ENCODE measurements at places on chromosomes 6 and 20.

- no peak for DNase-seq
Observed at GRCh38 chr6:13593103-13593502, 18.7 kb downstream of the SIRT5 start.

- no peak for DNase-seq
Observed at GRCh38 chr6:7687145-7688111, 38.5 kb upstream of the BMP6 start.

DNA sequence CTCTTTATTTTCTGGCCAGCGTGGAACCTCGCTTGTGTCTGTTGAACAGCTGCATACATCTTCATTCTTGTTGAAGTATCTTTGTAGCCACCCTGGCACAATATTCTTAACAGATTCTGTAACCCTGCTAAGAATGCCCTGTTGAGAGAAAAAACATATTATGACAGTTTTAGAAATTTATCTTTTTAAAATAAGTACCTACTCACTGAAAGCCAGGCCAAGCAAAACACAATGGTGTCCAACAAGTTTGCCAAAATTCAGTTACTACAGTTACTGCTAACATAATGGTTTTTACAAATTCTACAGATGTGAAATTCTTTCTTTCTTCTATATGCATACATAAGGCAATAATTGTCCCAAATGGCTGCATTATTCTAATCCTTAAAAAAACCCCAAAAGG, 18.2 kb downstream of the NUP153 start:
- DNase-seq = no peak

DNA sequence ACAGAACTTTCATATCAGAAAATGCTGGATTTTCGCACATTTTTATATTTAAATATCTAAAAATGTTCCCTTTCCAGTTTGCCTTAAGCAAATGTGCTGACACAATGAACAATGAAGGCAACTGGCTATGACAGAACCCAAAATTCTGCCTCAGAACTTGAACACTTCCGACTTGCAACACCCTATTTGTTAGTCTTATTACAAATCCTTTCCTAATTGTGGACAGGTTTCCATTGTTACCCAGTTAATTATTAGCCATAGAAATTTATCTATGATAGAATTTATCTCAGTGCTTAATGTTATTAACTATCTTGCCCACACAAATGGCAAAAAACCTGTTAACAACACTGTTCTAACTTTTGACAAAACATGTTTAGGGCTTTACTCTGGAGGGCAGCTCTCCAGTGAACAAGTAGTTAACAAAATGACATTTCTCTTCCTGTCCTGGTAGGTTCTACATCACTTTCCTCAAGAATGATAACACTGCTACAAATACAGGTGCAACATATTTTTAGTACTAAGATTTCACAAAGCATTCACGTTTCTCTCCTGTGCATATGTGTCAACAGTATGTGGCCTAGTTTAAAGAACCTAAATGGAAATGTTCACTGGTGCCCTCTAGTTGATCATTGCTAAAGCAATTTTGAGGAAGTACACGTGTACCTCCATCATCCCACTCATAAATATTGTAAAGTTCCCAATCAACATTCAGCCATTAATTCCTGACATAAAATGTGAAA, 58.4 kb downstream of the HIVEP2 start:
- no peak for DNase-seq

DNA sequence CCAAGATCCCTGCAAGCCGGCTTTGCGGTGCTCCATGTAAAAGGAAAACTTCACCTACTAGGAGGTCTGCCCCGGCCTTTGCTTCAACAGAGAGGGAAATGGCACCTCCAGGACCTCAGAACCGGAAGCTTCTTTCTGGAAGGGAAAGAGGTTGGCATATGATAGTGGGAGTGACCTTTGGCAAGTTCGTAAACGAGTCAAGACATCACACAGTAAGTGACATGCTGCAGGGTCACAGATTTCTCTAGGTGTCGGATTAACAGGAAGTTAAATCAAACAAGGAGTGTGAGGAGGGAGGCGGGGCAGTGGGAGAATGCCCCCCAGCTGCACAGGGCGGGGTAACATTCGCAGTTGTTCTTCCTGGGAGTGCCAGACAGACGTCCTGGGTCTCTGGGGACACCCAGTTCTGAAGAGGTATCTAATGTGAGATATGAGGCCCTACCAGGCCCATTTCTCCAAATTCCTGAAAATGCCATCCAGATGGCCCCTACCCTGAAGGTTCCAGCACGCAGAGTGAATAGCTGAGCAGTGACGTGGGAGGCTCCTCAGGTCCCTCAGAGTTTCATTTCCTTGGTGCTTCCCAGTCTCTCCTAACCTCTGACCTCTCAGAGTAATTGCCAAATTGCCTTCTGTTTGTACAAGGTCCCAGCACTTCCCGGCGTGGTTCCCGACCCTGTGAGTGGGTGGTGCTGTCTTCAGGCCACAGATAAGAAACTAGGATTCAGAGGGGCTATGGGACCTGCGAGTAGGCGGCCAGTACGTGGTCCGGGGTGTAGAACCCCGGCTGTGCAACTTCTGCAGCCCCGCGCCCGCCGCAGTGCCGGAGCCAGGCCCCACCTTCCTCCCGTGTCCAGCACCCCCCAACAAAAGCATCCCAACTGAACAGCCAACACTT, 1.9 kb downstream of the RRBP1 start:
- DNase-seq = no peak

GRCh38 chr6:18513253-18513798, 126.2 kb downstream of the RNF144B start:
- DNase-seq = no peak

DNA sequence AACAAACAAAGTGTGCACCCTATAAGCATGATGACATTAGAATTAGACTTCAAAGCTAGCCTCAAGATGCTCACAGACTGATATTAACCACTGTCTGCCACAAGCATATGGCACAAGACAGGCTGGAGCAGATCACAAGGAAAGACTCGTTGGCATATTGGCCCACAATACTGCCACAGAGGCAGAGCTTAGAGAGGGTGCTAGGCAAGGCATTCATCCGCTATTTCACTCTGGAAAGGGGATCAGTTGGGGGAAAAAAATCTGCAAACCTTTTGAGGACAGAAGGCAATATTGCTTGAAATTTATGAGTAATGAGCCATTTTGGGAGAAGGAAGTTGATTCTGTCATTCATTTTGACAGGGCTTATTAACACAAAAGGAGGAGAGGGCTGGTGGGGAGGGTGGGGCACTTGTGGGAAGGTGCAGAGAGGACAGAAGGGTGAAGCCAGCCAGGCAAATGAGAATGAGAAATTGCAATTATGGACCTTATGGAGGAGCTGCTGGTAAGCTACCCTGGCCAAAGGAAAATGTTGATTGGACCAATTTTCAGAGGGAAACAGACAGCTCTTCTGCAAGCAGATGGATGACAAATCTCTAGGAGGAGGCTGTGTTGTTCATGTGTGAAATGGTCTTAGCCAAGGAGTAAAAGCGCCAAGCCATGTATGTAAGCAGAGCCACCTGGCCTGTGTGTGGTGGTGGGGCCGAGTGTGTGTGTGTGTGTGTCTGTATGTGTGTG, 187.7 kb downstream of the GMPR start:
- DNase-seq = no peak

DNA sequence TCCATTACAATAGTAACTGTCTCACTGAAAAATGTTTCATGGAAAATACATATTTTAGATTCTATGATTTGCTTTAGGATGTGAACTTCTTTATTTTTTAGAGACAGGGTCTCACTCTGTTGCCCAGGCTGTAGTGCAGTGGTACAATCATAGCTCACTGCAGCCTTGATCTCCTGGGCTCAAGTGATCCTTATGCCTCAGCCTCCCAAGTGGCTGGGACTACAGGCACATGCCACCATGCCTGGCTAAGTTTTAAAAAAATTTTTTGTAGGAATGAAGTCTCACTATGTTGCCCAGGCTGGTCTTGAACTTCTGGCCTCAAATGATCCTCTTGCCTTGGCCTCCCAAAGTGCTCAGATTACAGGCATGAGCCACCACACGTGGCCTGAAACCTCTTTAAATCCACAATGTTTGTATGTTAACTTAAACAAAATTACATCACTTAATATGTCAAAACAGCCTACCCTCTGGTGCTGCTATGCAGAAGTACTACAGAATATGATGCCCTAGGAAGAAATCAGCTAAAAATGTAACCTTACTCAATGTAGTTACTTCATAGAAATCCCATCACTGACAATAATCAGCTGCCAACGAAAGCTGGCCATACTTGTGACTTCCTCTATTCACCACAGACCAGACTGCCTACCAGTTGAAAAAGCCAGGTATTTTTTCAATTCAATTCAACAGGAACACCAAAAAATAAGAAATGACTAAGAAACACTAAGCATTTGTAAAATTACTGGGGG, 17.6 kb downstream of the EEF1A1 start:
- DNase-seq = no peak

GRCh38 chr20:46128310-46129151, 10.4 kb downstream of the CD40 start:
- DNase-seq = no peak

DNA sequence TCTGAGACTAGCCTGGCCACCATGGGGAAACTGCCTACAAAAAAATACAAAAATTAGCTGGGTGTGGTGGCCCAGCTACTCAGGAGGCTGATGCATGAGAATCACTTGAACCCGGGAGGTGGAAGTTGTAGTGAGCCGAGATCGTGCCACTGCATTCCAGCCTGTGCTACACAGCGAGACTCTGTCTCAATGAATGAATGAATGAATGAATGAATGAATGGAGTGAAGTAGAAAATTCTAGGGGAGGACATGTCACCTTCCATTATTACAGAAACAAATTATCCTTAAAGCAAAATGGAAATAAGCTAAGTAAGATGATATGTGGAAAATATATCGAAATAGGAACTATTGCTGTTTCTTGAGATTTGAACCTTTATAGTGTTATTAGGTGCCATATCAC, 2.9 kb upstream of the PNISR start:
- no peak for DNase-seq

GRCh38 chr20:47970282-47970903, 185.1 kb upstream of the SULF2 start:
- no peak for DNase-seq

GRCh38 chr6:105445481-105445880, 42.6 kb upstream of the PREP start:
- no peak for DNase-seq

- no peak for DNase-seq
Observed at GRCh38 chr20:46979603-46980241, 85.1 kb downstream of the EYA2 start.

GRCh38 chr6:147808640-147809039, 300.1 kb downstream of the SAMD5 start:
- no peak for DNase-seq

GRCh38 chr6:106347219-106347618, 13.3 kb upstream of the CRYBG1 start:
- DNase-seq = no peak

GRCh38 chr20:18719426-18719825, 94.2 kb upstream of the SCP2D1 start:
- no peak for DNase-seq

DNA sequence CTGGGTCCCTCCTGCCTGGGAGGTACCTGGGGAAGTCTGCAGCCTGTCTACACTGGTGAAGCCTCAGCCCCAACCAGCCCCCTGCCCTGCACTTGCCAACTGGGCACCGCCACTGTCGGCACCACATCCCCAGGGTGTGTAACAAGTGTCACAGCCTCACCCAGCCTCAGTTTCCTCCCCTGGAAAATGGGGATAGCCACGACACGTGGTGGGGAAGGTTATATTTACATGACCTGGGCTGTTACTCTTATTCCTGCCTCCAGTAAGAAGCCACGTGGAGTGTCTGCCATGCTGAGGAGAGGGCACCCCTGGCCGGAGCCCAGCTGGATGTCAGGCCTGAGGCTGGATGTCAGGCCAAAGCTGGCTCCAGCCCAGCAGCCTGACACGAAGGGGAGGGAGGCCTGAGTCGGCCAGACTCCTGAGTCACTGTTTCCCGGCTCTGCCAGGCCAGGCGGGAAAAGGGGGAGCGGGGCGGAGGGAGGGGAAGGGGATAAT, 44.9 kb downstream of the SNAI1 start:
- no peak for DNase-seq

- no peak for DNase-seq
Observed at GRCh38 chr6:29925321-29925720, 17.0 kb upstream of the HLA-A start.

DNA sequence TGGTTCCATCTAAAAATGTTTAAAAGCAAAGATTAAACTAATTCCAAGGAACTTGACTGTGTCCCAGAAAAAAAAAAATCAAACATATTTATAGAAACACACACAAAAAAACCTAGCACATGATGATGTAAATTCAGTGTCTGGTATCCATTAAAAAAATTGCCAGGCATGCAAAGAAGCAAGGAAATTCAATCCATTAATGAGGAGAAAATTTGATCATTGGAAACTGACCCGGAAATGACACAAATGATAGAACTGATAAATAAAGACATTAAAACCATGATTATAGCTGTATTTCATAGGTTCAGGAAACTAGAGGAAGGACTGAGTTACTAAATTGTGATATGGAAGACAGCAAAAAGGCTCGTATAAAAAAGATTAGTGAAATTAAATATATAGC, 34.7 kb downstream of the PDYN start:
- DNase-seq = no peak

DNA sequence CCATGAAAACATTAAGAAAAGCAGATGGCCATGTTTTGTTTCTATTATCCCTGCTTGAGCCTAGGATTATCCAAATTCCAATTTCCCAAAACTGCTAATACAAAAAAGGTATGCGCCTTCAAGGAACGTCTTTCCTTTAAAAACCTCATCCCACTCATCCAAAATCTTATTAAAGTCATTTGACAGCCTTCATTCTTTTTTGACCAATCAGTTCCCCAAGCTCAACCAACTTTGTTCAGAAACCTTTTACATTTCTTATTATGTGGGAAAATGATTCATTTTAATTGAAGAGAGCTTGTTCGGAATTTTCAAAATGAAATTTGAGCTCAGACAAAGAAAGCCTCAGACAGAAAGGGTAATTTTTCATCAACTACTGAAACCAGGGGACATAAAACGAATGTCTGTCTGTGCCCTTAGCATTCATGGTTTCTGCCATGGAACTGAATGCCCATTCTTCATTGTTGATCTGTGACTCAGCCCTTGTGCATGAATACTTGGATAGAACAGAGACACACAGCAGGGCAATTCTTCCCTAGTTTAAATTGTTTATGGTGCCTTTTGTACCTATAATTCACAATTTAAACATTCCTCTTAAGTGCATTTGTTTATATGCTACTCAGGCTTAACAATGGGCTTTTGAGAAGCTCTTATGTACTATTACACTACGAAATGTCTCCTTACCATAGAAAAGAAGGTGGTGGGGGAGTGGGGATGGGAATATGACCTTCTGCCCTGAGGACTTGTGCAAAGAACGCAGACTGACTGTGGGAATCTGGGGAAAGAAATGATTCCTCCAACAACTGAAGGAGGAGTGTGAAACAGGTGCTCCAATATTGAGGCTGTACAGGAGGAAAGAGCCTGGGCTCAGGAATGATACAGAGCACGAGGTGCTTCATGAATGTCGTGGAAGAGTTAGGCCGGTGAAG, 49.8 kb upstream of the ERVFRD-1 start:
- no peak for DNase-seq
